ENCODE measurements at places on chromosomes 11 and 22.

DNA sequence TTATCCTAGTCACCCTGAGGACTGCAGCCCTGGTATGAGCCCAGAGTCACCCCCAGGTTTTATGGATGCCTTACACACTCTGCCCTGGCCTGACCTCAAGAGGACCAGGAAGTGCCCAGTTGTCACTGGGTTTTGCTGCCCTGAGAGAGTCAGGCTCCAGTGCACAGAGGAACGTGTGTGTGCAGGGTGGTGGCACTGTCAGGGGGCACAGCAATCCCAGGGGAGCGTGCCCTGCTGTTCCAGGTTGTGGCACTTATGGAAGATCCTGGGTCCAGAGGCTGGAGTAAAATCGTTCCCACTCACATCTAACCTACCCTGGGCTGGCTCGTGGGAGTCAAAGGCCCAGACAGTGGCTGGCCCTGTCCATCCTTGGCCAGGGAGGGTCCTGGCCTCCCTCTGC, 7.6 kb downstream of the APOBEC3A start:
- H3K36me3 ChIP-seq: no peaks in the 10 kb centered on the region
- H3K27me3 ChIP-seq: no peaks in the 10 kb centered on the region
- H3K27ac ChIP-seq: no peak overlapping the region
- H3K4me1 ChIP-seq: no peaks in the 10 kb centered on the region
- peak; percentile 9 for DNase-seq

- H3K4me3 ChIP-seq: no peak overlapping the region
- H3K27me3 ChIP-seq: no peaks in the 10 kb centered on the region
- no peak overlapping the region for H3K27ac ChIP-seq
- H3K4me1 ChIP-seq: no peaks in the 10 kb centered on the region
- DNase-seq: no peak
Measured at GRCh38 chr11:103904324-103904667, 132.1 kb upstream of the DDI1 start.

GRCh38 chr11:16982809-16983208, 31.4 kb downstream of the PLEKHA7 start:
- H3K4me3 ChIP-seq: no peak overlapping the region
- no peaks in the 10 kb centered on the region for H3K36me3 ChIP-seq
- no peak overlapping the region for H3K27ac ChIP-seq
- peaks cover 22% of the 10 kb centered on the region for H3K4me1 ChIP-seq

DNA sequence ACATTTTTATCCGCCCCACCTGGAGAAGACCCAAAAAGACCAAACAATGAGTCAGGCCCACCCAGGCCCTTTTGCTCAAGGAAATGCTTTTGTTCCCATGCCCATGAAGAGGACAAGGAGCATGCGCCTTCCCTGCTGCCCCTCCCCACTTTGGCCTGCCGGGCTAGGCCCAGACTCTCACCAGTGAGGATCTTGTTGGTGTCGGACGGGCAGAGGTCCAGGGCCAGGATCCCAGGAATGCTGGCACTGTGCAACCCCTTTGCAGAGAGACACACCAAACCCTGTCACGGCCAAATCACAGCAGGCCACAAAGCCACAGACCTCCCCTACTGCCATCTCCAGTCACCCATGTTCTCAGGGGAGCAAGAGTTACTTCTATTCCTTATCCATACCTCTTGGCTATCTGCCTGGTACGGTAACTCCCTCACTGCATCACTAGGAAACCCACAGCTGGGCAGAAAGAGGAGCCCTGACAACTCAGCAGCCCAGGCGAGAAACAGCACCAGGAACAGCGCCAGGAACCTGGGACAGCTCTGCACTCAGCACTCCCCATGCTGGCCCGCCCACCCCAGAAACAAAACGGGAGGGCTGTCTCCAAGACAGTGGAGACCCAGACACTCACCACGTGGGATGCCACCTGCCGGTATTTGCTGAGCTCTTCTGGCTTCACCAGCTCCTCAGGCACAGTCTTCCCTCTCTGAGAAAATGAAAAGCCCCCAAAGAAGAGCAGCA, 5.5 kb downstream of the PRPF19 start:
- H3K4me3 ChIP-seq: no peak overlapping the region
- H3K36me3 ChIP-seq: peaks cover 70% of the 10 kb centered on the region
- H3K27ac ChIP-seq: no peak overlapping the region
- H3K4me1 ChIP-seq: peaks cover 22% of the 10 kb centered on the region

DNA sequence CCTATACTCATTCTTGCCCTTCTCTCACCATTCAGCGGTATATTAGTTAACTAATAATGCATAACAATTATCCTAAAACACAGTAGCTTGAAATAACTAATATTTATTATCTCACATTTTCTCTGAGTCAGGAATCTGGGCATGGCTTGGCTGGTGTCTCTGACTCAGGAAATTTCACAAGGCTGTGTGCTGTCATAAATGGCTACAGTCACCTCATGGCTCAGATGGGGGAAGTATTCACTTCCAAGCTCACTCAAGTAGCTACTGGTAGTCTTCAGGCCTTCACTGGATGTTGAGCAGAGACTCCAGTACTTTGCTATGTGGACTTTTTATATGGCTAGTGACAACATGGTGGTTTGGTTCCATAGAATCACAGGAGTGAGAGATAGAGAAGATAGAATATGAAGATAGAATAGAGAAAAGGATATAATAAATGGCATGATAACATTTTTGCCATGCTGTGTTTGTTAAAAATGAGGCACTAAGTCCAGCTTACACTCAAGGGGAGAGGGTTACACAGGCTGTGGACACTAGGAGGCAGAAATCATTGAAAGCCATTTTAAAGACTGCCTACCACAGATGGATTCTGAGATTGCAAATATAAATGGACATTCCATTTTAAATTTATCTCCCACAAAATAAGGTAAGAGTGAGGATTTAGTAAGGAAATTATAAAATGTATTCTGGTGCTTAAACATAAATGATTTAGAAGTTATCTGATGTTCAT, 997.8 kb upstream of the CHORDC1 start:
- H3K36me3 ChIP-seq: no peaks in the 10 kb centered on the region
- H3K27ac ChIP-seq: no peak overlapping the region
- no peaks in the 10 kb centered on the region for H3K4me1 ChIP-seq
- no peak overlapping the region for H3K4me3 ChIP-seq
- no peaks in the 10 kb centered on the region for H3K27me3 ChIP-seq
- no peak for DNase-seq

- H3K27me3 ChIP-seq: no peaks in the 10 kb centered on the region
- no peaks in the 10 kb centered on the region for H3K4me1 ChIP-seq
- H3K4me3 ChIP-seq: no peak overlapping the region
- no peak for DNase-seq
- H3K36me3 ChIP-seq: no peaks in the 10 kb centered on the region
Measured at GRCh38 chr11:65485920-65486219, 13.0 kb upstream of the MALAT1 start.

- H3K4me3 ChIP-seq: no peak overlapping the region
- peaks cover 16% of the 10 kb centered on the region for H3K4me1 ChIP-seq
- no peaks in the 10 kb centered on the region for H3K36me3 ChIP-seq
- no peaks in the 10 kb centered on the region for H3K27me3 ChIP-seq
- H3K27ac ChIP-seq: no peak overlapping the region
Measured at GRCh38 chr11:86241956-86242535, 2.5 kb upstream of the EED start.

DNA sequence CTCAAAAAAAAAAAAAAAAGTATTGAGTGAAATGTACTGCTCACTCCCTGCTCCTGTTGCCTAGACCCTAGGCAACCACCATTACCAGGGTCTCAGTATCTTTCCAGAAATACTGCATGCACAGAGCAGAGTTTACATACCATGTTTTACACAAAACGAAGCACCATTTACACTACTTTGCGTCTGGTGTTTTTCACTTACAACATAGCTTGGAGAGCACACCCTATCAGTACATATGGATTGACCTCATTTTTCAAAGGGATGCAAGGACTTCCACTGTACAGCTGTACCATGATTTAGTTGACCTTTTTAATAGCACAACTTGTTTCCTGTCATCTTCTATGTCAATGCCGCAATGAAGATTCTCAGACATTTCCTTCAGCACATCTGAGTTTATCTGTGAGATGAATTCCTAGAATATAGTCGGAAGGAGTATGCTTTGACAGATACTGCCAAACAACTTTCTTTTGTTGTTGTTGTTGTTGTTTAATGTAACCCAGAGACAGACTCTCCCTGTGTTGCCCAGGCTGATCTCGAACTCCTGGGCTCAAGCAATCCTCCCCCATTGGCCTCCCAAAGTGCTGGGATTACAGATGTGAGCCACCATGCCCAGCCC, 6.1 kb downstream of the MYH9 start:
- no peaks in the 10 kb centered on the region for H3K27me3 ChIP-seq
- H3K4me1 ChIP-seq: peaks cover 88% of the 10 kb centered on the region
- H3K4me3 ChIP-seq: peak overlapping the region; percentile 50
- H3K36me3 ChIP-seq: no peaks in the 10 kb centered on the region
- no peak overlapping the region for H3K27ac ChIP-seq

DNA sequence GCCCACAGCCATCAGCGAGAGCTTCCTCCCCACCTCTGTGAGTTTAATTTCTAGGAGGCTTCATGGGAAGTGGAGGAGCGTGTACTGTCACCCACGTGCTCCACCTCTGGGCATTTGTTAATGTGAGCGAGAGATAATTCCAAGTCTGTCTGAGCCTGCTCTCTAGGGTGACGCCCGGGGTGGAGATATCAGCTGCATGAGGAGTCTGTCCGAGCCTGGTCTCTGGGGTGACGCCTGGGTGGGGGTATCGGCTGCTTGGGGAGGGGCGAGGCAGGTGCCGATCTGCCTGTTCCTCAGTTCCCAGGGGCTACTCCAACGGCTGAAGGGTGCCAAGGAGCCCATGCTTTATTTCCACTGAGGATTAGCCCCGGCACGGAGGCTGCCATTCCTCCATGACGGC, 735.0 kb downstream of the BRD1 start:
- no peaks in the 10 kb centered on the region for H3K27me3 ChIP-seq
- DNase-seq: no peak
- H3K27ac ChIP-seq: no peak overlapping the region
- no peaks in the 10 kb centered on the region for H3K4me1 ChIP-seq
- H3K4me3 ChIP-seq: no peak overlapping the region

DNA sequence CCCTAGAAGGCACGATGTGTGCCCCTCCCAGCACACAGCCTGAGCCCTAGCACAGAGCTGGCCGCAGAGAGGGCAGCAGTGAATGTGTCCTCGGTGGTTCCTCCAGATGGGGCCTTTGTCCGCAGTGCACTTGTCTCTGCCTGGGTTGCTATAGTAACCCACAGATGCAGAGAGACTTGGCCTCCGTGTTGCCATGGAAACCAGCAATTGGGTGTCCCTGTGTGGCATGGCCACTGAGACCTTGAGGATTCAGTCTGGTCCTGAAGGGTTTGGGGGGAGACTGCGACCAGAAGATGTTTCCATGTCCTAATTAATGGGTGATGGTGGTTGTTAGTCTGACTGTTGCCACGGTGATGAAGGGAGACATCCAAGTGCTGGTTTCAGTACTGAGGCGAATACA, 42.6 kb upstream of the TUB start:
- H3K4me3 ChIP-seq: no peak overlapping the region
- peaks cover under 1% of the 10 kb centered on the region for H3K4me1 ChIP-seq
- H3K27ac ChIP-seq: no peak overlapping the region
- DNase-seq: no peak
- no peaks in the 10 kb centered on the region for H3K27me3 ChIP-seq
- no peaks in the 10 kb centered on the region for H3K36me3 ChIP-seq

DNA sequence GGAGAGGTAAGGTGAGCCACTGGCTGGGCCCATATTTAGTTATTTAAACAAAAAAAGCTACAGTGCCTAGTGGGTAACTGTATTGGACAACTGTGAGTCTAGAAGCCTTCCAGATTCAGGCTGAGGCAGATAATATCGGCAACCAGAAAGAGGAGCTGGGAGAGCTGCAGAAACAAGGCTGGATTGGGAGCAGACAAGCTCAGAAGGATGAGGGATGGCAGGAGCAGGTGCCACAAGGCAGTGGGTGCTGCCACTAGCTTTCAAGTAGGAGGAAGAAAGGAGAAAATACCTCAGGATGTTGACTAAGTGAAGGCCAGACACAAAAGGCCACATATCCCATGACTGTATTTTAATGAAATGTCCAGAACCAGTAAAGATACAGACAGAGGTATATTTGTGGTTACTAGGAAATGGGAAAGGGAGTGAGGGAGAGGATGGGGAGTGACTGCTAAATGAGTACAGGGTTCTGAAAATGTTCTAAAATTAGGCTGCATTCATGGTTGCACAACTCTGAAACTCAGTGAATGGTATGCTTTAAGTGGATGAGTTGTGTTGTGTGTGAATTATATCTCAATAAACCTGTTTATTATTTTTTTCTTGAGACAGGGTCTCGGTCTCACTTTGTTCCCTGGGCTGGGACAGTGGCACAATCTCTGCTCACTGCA, 11.8 kb upstream of the RAPSN start:
- H3K4me3 ChIP-seq: no peak overlapping the region
- H3K27me3 ChIP-seq: no peaks in the 10 kb centered on the region
- no peak for DNase-seq
- H3K36me3 ChIP-seq: no peaks in the 10 kb centered on the region
- no peaks in the 10 kb centered on the region for H3K4me1 ChIP-seq
- no peak overlapping the region for H3K27ac ChIP-seq

DNA sequence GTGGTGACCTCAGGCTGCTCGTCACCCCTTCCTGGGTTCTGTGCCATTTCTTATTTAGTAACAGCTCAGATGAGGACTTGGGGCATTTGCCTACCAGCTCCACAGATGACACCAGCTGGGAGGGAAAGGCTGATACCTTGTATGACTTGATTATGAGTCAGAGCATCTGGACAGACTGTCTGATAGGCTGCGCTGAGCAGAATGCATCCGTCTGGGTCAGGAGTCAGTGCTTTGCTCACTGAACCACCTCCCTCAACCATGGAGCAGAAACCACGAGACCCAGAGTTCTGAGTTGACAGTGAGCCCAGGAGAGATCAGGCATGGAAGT, 6.8 kb downstream of the ST14 start:
- no peak overlapping the region for H3K4me3 ChIP-seq
- H3K27ac ChIP-seq: no peak overlapping the region
- no peaks in the 10 kb centered on the region for H3K4me1 ChIP-seq
- peaks cover 4% of the 10 kb centered on the region for H3K27me3 ChIP-seq
- DNase-seq: no peak

- peak; percentile 38 for DNase-seq
- no peaks in the 10 kb centered on the region for H3K36me3 ChIP-seq
- peaks cover 67% of the 10 kb centered on the region for H3K4me1 ChIP-seq
- peak overlapping the region; percentile 0 for H3K4me3 ChIP-seq
- no peak overlapping the region for H3K27ac ChIP-seq
- no peaks in the 10 kb centered on the region for H3K27me3 ChIP-seq
Measured at GRCh38 chr11:66126808-66127555, 56.9 kb downstream of the PACS1 start.

GRCh38 chr11:35937700-35938099, 6.2 kb upstream of the LDLRAD3 start:
- H3K4me1 ChIP-seq: no peaks in the 10 kb centered on the region
- no peaks in the 10 kb centered on the region for H3K36me3 ChIP-seq
- H3K27me3 ChIP-seq: no peaks in the 10 kb centered on the region
- no peak overlapping the region for H3K27ac ChIP-seq
- no peak overlapping the region for H3K4me3 ChIP-seq

- H3K27ac ChIP-seq: no peak overlapping the region
- H3K4me1 ChIP-seq: no peaks in the 10 kb centered on the region
- DNase-seq: no peak
- H3K36me3 ChIP-seq: no peaks in the 10 kb centered on the region
Measured at GRCh38 chr11:111617286-111617685, 15.0 kb downstream of the SIK2 start.

- no peak within 1 kb of the TSS for H3K27ac ChIP-seq
- no peaks in the 10 kb centered on the region for H3K4me1 ChIP-seq
- peaks cover 13% of the 10 kb centered on the region for H3K27me3 ChIP-seq
- no peak for DNase-seq
- no peak within 1 kb of the TSS for H3K4me3 ChIP-seq
Measured at GRCh38 chr11:7672960-7673723, at the start of gene CYB5R2. TSS of gene CYB5R2 (minus strand) at chr11:7673500. CDS start at chr11:7672825, 675 bp downstream.

- H3K4me3 ChIP-seq: no peak overlapping the region
- no peaks in the 10 kb centered on the region for H3K4me1 ChIP-seq
- H3K36me3 ChIP-seq: no peaks in the 10 kb centered on the region
- H3K27ac ChIP-seq: no peak overlapping the region
- DNase-seq: no peak
- H3K27me3 ChIP-seq: no peaks in the 10 kb centered on the region
Measured at GRCh38 chr11:116330439-116331185, 442.2 kb downstream of the BUD13 start.

Data from CD8-positive, alpha-beta memory T cell (primary cell).